Testis (tissue), 5 donors: ENCODE measurements at places on chromosomes 13 and 19. TPM values are rescaled to one million over a fixed set of nuclear protein-coding genes. Genes with fewer than 3 reads are reported as not detected.

PLVAP gene
- 4.4 TPM for total RNA-seq

DNA sequence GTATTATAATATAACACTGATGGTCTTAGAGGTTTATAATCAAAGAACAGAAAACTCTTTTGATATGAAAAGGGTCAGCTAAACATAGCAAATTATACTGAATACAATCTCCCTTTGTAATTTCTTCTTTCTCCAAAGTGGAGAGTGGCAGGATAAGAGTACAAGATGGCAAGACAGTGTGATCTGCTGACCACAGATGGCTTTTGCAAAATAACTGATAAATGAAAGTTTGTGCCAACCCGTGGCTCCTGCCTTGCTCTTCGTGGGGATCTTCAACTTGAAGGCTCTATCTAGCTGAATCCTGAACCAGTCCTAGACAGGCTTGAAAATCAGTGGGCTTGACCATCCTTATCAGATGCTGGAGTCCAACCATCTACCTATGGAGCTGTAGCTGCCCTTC is 185.7 kb downstream of the VWA8 start:
- DNase-seq = no peak

DNA sequence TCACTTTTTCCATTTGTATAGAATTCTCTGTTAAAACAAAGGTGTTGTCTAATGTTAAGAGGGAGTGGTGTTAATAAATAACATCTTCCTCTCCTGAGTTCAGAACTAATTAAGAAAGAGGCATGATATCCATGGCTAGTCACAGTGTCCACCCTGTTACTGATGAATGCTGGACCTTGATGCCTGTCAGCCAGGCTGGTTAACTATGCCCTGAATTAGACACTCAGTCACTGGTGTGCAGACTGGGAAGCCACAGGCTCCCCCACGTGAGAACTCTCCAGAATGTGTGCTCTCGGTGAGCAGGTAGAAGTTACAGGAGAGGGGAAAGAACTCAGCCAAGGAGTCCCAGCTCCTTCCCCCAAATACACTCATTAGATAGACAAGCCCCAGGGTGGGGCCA is 56.1 kb upstream of the RNF113B start:
- no peak for DNase-seq

GRCh38 chr13:99464441-99464949 is 36.8 kb upstream of the TM9SF2 start:
- no peak for DNase-seq

GRCh38 chr13:72208112-72208645 is 341.2 kb upstream of the DACH1 start:
- DNase-seq = no peak

DNA sequence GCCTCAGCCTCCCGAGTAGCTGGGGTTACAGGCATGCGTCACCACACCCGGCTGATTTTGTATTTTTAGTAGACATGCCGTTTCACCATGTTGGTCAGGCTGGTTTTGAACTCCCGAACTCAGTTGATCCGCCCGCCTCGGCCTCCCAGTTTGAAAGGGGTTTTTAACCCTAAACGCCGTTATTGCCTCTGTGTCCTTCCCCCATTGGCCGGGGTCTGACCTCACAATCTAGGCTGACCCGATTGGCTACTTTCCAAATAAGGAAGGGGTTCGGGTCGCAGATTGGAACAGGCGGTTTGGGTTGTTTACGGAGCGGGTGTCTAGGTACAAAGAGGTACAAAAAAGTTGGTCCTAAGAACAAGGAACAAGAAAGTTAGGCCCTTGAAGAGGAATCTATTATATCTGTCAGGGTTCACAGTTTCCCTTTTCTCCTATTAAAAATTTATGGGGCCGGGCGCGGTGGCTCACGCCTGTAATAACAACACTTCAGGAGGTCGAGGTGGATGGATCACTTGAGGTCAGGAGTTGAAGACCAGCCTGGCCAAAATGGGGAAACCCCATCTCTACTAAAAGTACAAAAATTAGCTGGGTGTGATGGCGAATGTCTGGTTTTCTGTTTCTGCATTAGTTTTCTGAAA is 1.0 kb downstream of the ZNF253 start:
- DNase-seq = peak; percentile 20

ACP4 gene
- 1.9 TPM for total RNA-seq

DNA sequence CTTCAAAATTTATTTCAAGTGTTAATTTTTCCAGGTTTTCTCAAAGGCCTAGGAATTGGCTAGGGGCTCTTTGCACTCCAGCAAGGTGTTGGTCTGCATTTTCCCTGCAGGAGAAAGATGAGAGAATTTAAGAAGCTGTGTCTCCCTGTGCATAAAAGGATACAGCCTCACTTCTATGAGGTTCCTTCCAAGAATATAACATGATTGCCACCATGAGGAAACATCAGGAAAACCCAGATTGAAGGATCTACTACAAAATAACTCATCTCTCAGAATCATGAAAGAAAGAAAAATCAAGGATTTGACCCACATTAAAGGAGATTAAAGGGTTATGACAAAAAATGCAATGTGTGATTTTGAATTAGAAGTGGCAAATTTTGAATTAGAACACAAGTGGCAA is 69.9 kb downstream of the RUBCNL start:
- DNase-seq = no peak

DNA sequence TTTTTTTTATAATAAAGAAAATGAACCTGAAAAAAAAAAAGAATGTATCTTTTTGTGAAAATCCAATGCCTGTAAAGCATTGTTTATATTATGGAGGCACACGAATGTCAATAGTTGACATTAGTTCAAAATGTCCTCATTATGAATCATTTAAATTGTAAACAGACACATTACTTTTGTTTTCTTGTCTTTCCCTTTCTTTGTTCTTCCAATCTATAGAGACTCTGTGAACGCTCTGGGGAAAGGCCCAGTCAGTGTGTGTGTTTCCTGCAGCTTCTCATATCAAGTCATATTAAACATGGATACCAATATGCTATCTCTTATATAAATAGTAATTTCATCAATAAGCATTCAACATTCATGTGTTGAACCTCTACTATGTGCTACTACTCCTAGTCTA is 193.1 kb downstream of the KCTD12 start:
- DNase-seq = no peak

GRCh38 chr13:26785838-26786630 is 25.4 kb upstream of the GPR12 start:
- DNase-seq = no peak

ETHE1 gene
- 11.2 TPM for total RNA-seq

TSHZ3 gene
- 12.7 TPM for total RNA-seq

DNA sequence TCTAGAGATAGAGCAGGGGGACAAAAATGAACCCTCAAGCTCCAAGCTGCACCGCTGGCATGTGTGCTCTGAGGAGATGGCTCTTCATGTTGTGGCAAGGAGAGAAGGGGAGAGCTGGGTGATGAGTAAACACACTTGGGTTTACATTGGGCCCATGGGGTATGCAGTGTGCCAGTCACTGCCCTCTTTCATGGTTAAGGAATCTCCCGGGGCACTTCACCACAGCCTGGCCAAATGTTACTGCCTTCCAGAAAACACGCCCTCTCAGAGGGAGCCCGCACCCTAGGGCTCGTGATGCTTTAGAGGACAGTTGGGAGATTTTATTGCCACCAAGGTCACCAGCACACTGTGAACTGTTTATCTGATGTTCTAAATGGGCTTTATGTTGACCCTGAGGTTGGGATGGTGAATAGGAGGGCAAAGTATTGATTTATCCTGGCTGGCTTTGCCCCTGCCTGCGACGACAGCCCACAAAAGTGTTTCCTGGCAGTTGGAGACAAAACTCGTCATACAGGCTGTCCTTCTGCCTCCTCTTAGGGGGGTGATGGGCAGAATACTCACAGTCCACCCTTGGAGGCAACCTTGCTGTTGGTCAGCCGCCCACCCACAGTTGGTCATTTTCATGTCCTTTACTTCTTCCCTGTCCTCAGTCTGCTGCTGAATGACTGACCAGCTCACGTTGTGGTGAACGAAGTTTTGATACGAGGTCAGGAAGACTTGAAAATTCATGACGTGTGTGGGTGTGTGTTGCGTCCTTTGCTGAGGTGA is 156.9 kb downstream of the STK24 start:
- no peak for DNase-seq

GRCh38 chr19:4233282-4233853 is 4.0 kb downstream of the EBI3 start:
- DNase-seq = peak; percentile 53

GRCh38 chr13:42883771-42884467 is 102.5 kb downstream of the FAM216B start:
- DNase-seq = peak; percentile 46

DNA sequence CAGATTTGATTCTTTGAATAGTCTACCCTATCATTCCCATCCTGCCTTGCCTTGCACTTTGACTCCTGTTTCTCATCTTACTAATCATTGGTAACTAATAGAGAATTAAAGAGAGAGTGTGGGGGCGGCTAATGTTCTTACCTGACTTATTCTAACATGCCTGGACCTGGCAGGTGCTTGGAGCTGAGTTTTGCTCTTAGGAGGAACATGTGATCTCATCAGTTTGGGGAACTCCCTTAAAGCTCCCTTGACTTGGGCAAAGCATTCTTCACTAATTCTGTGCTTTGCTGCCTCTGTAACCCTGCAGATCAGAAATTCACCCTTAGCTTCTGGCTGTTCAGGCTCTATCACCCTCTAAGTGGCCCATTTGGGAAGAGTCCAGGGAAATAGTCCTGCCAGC is 861.1 kb downstream of the GPC5 start:
- DNase-seq = no peak

MBD3L3 gene
- total RNA-seq = 2.6 TPM

DNA sequence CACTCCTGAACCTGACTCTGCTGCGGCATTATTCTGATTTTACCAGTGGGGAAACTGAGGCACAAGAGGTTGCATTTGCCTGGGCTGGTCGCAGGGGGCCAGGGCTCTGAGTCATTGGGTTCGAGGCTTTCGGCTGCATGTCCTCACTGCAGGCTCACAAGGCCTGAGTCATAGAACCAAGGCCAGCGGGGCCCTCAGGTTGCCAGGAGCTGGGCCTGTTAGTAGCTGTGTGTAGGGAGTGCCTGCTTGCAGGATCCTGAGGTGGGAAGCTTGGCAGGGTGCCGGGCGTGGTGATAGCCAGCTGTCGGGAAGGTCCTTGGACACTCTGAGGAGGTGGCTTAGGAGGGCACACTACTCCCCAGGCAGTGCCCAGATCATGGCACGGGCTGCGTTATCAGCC is 21.6 kb upstream of the F2RL3 start:
- peak; percentile 89 for DNase-seq

- no peak for DNase-seq
Measured at GRCh38 chr19:31570718-31571117, 221.5 kb upstream of the TSHZ3 start.

DNA sequence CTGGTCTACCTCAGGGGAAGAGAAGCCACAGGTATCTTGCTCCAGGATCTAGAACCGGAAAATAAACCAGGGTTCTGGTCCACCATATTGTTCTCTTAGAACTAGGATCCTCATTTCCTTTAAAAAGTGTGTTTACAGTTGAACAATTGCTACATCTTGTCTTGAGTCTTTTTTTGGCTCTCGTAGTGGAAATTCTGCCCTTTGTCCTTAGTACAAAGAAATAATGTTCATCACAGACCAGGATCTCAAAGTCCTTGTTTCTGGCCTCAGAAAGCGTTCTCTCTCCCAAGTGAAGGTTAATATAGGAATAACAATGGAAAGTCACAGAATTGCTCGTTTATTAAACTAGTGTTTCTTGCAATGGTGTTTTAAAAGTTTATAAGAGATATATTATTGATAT is 20.8 kb downstream of the KLF2 start:
- no peak for DNase-seq

ATP8B3 gene
- 33.2 TPM for total RNA-seq

DNA sequence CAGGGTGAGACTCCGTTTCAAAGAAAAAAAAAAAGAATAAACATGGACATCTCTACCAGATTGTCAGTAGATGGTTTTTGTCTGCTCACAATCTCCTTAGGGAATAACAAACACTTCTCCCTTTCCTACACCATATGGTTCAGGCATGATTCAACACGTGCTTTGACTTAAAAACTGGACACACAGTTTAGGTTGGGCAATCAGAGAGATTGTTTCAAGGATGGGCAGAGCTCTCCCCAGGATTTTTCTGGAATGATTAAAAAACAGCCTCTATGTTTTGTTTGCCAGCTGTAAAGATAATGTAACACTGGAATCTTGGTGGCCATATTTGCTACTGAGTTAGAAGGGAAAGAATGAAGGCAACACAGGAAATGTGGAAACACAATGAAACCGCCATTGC is 150.1 kb upstream of the TSC22D1 start:
- no peak for DNase-seq

DNA sequence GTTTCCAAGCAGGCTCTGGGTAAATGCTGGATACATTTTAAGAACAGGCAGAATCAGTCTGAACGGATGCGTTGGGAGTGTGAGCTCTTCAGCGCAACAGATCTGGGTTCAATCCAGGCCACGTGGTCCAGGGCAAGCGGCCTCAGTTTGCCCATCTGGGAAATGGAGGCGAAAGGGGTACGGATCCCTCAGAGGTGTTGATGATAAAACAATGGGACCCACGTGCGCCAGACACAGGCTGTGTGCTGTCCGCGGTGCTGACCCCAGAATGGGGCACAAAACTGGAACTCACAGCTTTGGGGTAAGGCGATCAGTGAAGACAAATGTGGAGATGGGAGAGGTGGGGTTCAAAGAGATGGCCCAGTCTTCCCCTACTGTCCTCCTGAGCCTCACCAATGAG is 13.1 kb upstream of the PDE4C start:
- DNase-seq = peak; percentile 26

ZNF471 gene
- total RNA-seq = 22.8 TPM

DNA sequence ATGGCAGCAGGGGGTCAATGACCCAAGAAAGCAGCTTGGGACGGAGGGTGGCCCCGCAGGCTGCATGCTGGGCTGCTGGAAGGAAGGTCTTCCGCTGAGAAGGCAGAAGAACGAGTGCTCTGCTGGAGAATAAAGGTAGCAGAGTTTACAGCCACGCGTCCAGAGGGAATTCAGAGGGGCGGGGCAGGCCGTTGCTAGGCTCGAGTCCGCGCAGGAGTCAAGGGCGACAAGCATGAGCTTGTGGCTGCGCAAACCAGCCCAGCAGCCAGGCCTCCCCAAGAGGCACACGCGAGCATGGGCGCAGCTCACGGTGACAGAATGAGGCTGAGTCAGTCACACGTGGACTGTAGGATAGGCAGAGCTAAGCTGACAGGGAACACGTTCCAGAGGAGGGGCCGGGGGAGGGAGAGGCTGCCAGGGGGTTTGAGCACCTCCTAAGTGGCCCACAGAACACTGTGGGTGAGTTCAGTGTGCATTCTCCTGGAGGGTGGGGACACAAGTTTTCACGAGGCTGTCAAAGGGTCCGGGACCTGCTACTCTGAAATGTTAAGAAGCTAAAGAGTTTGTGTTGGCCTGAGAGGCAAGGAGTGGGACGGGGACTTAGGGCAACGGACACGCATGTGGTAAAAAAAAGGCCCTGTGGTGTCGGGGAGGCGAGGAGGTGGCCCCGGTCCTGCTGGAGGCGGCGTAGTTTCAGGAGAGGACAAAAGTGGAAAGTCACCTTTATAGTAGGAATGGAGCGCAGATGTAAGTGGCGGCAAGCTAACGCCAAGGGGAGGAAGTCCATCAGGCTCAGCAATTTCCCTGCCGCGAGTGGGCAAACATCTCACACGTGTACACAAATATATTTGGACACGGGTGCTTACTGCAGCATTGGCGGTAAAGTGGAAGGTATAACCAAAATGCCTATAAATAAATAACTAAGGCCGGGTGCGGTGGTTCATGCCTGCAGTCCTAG is 17.7 kb downstream of the RFX2 start:
- DNase-seq = peak; percentile 75
